ENCODE measurements at places on chromosomes 13 and 19.

DNA sequence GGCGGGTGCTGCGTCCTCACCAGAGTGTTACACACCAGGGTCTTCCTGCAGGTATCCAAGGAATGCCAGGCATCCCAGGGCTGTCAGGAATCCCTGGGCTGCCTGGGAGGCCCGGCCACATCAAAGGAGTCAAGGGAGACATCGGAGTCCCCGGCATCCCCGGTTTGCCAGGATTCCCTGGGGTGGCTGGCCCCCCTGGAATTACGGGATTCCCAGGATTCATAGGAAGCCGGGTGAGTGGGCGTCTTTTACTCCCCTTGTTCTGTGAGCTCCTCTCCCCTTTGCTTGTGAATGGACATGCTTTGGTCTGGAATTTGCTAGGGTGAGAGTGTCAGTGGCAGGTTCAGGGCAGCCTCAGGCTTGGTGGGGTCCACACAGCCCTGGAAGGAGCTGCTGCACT lies 75.9 kb downstream of the RAB20 start:
- no peak for DNase-seq

GRCh38 chr13:59633290-59633689 lies 530.4 kb downstream of the DIAPH3 start:
- DNase-seq: no peak

DNA sequence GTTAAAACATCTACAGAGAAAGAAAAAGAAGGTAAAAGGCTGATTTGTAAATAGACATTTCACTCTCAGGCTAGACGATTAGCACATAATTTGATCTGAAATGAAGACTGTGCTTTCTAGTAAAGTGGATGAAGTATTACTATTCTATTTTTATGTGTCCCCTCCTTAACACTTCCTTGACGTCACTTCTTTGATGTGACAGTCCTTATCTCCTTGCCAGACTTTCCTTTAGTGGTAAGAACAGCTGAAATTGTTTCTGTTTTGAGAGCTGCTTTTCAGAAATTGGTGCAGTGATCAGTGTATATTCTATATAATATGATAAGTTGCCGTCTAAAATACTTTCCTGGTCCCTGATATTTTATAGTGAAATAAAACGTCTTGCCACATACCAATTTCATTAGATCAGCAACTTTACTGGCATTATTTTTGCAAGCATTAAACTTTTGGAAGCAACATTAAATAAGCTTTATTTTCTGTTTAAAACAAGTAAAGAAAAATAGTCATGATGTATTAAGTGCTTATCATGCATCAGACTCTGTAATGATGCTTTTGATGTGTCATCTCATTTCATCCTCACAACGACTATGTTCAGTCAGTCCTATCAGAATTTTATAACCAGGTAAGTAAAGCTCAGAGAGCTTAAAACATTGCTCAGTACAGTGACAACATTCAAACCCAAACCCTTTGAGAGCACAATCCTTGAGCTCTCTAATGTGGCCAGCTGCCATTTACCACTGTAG lies 210.3 kb upstream of the PCDH9 start:
- DNase-seq: no peak

GRCh38 chr19:33152176-33152575 lies 20.3 kb downstream of the WDR88 start:
- no peak for DNase-seq

GRCh38 chr13:58869566-58869965 lies 1238.0 kb downstream of the PCDH17 start:
- no peak for DNase-seq

- no peak for DNase-seq
These were observed 432.9 kb upstream of the PCDH9 start for GRCh38 chr13:67662997-67663396.

DNA sequence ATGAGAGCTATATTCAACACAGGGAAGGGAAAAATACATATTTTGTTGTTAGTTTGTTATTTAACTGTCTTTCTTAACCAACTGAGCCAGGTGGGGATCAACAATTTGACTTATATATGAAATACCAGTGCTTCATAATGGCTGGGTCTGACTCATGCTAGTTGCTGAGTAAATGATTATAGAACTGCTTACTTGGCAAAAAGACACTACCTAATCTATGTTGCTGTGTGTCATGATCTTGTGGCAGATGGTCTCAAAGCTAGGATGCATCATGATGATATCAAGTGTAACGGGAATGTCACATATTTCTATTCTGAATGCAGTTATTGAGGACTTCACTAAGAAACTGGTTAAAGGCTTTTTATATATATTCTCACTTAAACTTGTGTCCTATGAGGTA lies 727.4 kb upstream of the SLITRK1 start:
- DNase-seq: no peak

- no peak for DNase-seq
These were observed 20.1 kb upstream of the MRI1 start for GRCh38 chr19:13744174-13744573.

- DNase-seq: no peak
These were observed 4.1 kb downstream of the ZNF536 start for GRCh38 chr19:30376272-30376671.

- no peak for DNase-seq
These were observed 12.8 kb downstream of the F2RL3 start for GRCh38 chr19:16901491-16902175.

GRCh38 chr13:21576426-21576825 lies 27.5 kb downstream of the MICU2 start:
- DNase-seq: no peak

- no peak for DNase-seq
These were observed 90.6 kb downstream of the SGCG start for GRCh38 chr13:23271331-23271730.

- no peak for DNase-seq
These were observed 52.6 kb upstream of the RCBTB2 start for GRCh38 chr13:48585456-48585840.

DNA sequence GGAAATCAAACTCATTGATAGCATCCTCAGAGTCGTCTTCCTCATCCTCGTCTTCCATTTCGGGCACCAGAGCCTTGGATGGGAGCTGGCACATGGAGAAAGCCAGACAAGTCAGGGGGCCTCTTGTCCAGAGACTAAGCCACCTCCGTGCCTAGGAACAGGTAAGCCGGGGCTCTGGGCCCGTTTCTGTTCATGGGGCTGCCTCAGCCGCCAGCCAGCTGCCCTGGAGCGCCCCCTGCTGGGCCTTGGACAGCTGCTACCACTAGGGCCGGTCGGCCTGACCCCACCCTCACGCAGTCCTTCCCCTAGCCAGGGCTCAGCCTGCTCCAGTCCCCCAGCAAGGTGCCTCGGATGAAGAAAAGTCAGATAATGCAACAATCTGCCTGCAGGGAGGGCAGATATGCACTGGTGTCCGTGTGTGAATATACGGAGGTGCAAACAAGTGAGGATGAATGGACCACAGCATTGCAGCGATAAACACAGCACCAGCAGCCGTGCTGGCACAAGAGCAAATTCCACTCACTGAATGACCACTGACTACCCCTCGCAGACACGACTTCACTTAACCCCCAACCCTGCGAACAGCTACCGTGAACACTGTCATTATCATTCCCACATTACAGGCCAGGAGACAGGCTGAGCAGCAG lies 11.9 kb upstream of the PRKD2 start:
- peak; percentile 86 for DNase-seq

DNA sequence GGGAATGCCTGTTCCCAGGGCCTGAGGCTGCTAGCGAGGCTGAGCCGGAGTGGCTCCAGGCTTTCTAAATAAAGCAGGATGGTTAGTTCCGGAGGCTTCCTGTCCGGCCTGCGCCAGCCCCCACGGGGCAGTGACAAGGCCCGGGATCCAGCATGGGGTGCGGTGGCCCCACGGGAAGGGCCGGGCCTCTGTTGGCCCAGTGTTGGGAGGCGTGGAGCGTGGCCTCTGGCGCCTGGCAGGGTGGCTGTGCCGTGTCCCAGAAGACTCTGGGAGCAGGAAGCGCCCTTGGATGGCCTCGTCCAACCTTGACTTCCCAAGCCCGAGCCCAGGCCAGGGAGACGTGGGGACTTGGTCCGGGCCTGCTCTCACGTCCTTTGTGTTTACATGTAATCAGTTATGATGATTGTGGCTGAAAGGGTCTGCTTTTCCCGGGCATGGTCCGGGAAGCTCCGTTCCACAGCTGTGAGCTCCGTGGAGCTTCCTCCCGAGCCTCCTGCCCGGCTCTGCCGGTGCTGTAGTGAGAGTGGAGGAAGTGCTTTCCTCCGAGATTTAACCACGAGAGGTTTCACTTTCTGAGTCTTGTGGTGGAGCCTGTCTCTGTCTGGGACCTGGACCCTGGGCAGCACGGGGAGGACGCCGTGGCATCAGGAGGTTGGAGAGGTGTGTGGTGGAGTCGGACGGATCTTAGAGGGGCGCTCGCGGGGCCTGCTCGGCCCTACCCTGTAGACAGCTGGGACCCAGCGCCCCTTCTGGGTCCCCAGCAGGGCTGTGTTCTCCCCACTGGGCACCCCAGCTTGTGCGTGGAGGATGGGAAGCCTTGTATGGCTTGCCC lies 4.6 kb downstream of the GNA11 start:
- no peak for DNase-seq

- DNase-seq: no peak
These were observed 833 bp upstream of the ZIK1 start for GRCh38 chr19:57583104-57583520.

- no peak for DNase-seq
These were observed 17.3 kb downstream of the CKM start for GRCh38 chr19:45305421-45305820.

- no peak for DNase-seq
These were observed 293.7 kb downstream of the PCDH17 start for GRCh38 chr13:57925250-57925649.

GRCh38 chr13:100363285-100363711 lies 225.3 kb downstream of the GGACT start:
- DNase-seq: no peak

DNA sequence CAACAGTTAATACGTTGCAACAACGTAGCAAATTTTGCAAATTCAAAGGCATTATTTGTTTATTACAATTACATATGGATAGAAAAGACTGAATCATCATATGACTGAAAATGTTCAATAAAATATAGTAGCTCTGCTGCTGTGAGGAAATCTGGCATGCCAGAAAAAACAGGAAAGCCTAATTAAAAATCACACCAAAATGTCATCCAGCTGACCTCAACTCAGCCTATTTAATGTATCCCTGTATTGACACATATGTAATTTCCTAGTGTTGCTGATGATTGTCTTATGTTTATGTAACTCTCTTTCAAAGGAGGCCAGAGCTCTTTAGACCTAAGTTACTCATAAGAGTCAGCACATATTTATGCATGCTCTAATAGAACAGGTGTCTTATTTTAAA lies 495.0 kb downstream of the PCDH17 start:
- no peak for DNase-seq

GRCh38 chr13:69677343-69677742 lies 430.3 kb upstream of the ATXN8OS start:
- no peak for DNase-seq

DNA sequence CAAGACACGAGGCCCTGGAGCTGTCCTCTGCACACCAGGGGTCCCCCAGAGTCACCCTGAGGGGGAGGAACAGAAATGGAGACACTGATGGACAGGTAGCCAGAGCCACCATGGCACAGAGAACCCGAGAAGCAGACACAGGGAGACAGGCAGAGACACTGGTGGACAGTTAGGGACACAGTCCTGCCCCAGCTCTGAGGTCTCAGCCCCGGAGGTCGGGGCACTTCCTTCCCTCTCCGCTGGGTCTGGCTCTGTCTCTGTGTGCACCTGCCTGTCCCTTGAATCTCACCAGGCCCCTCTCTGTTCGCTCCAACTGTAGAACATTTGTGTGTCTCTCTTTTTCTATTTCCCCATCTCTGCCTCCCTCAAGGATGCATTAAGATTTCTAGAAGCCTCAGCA lies 4.6 kb downstream of the KLK14 start:
- no peak for DNase-seq

GRCh38 chr13:29993196-29993595 lies 142.8 kb upstream of the UBL3 start:
- DNase-seq: no peak

DNA sequence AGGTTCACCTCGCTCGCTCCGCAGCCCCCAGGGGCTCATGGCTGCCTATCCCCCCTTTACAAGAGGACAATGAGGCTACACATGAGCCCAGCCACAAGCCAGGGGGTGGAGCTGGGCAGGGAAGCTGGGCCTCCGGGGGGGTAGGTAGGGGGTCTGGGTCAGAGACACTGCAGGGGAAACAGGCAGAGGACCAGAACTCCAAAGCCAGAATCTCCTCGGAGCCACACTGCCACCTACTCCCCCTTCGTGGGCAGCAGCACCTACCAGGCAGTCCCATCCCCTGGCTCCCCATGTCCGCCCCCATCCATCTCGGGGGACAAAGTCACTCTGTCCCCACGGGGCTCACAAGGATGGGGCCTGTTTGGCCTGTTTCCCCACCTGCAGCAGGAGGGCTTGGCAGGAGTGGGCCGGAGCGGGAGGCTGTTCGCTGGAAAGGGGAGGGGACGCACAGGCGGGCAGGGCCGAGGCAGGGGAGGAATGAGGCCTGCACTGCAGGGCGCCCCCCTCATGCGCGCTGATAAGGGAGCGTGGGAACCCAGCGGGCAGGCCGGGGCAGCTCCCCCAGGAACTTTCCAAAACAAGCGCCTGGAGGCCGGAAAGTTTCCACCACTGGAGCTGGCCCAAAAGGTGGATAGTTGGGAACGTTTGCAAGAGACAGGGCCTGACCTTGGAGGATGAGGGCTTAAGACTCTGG lies 545 bp upstream of the ISYNA1 start:
- DNase-seq: no peak

GRCh38 chr13:46576762-46577161 lies 23.8 kb downstream of the LRCH1 start:
- no peak for DNase-seq

DNA sequence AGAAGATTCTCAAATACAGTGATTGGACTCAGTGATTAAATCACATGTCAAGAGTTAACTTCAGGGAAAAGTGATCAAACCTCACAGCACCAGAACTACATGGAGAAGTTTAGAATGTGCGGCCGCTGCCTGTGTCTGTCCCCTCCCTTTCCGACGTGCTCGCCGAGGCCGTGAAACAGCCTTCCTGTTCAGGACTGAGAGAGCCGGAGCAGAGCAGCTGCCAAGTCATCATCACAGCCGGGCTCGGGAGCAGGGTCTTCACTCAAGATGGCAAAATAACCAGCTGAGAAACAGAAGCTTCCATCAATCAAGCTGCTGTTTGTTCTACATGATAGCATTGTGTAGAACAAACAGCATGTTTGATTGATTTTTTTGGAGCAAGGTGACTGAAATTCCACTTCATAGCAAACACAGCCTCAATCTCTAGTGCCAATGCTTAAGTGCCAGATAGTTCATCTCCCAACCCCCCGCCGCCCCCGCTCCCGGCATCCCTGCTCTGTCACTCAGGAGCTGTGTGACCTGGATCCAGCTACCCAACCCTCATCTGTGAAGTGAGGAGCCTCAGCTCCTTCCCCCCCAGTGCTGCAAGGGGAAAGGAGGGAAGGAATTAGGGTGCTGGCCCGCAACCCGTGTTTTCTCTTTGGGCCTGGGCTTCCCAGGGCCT lies 70.6 kb downstream of the HSPH1 start:
- DNase-seq: no peak

DNA sequence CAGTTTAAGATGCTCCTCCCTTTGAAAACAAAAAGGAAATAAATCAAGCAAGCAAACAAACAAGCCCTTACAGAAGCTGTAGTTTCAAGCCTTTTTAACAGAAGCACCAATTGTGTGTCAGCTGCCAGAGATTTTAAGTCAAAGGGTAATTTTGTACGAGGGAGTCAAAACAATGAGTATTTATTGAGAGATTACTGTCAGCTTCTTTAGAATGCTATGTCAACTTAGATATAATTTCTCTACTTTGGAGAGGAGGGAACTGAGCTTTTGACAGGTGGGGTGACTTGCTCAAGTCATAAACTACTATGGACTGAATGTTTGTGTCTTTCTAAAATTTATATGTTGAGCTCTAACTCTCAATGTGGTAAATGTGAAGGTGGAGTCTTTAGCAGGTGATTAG lies 10.5 kb upstream of the CBY2 start:
- no peak for DNase-seq

Data from BE2C (cell line).